ENCODE measurements at places on chromosomes 16 and 17.

GRCh38 chr16:85239871-85240270 is 127.6 kb upstream of the CIBAR2 start:
- no peak for DNase-seq

GRCh38 chr17:19376811-19377210 is 1.5 kb upstream of the MAPK7 start:
- DNase-seq = no peak

DNA sequence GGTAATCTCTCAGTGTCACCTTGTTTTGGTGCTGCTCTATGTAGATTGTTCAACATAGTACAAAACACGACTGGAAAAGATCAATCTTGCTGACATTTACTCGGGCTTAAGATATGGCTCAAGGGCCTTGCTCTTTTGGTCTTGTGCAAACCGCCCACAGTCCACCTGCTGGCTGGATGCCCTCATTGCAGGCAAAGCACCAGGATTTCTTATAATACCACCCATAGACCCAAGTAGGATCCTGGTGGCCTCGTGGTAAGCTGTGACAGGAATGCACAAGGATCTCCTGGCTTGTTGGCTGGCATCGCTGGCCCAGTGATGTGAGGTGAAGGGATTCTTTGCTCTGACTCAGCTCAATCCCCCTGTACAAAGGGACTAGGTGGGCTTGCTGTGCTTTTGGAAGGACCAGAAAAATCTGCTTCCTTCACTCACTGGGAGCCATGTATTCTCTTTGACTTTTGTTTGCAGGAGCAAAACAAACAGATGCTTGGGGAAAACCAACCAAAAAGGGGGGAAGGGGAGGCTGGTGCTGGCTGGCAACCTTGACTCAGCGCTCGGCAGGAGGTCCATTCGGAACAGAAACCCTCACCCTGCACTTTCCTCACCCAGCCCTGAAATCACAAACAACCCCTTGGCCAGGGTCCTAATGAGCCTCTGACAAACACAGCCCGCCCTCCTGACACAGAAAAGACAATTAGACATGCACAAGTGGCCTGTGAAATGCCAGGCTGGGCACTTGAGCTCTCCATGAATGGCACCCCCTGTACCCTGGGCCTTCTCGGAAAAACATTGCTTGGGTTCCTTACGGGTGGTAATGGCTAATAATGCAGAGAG is 36.6 kb upstream of the MED9 start:
- peak; percentile 67 for DNase-seq

- no peak for DNase-seq
Observed at GRCh38 chr16:54284319-54284930, 2.2 kb downstream of the IRX3 start.

GRCh38 chr17:28306954-28307401 is 12.0 kb upstream of the TMEM97 start:
- DNase-seq = no peak

GRCh38 chr16:48903039-48903438 is 293.1 kb upstream of the N4BP1 start:
- no peak for DNase-seq

- DNase-seq = no peak
Observed at GRCh38 chr17:29162082-29162908, 17.9 kb downstream of the MYO18A start.

- DNase-seq = no peak
Observed at GRCh38 chr17:72527789-72528188, 407.0 kb downstream of the SOX9 start.

DNA sequence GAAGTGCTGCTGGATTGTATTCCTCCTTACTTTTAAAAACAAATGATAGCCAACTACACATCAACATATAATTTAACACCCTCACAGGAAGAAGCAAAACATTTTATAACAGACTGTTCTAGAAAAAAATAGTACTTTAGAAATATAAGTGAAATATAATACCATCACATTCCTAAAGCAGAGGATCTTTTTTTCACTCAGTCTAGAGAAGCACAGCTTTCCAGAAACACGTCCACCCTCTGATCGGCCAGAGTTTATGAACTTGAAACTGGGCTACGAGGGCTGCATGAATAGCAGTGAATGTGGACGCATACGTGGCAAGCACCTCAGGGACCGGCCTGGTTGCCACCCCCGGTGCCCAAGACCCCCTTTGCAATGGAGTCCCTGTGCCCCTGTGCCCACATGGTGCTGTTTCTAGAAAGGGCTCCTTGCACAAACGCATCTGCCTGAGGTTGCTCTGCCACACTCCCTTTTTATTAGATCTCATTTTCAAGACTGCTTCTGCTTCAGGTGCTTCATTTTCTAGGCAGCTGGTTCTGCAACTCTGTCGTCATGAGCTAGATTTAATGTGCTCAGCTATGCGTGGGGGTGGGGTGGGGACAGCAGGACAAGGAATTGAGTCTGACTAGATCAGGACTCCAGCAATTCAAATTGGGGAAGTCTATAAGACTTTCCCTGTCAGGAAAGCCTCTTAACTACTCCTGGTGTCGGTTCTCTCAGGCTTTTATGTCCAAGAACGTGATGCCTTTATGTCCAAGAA is 29.1 kb upstream of the ERN1 start:
- no peak for DNase-seq

DNA sequence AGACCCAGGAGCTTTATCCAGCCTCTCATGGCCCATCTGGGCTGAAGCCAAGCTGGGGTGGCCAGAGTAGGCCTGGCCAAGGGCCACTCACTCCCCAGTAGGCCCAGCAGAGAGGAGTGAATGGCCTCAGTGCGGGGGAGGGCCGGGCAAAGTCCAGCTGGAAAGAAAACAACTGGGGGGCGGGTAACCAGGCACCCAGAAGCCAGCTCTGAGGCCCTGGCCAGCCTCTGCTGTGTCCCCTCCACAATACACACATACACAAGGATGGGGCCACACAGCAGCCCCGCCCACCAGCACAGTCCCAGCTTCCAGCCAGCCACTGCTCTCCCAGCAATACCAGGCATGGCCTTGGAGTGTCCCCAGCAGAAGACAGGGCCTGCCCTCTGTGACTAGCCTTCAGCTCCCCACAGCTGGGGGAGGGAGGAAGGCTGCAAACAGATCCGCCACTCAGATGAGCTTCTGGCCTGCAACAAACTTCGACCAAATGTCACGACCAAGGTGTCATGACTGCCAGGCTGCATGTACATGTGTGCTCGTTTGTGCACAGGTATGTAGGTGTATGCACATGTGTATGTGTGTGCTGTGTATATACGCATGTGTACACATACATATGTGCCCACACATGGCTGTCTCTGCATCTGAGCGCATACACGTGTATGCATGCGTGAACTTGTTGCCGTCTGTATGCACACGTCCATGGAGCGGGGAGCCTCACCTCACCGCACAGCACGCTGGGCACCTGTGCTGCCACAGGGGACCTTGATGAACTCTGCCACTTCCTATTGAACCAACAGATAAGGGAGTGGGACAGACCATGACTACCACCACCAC is 5.0 kb downstream of the CARHSP1 start:
- DNase-seq = no peak

DNA sequence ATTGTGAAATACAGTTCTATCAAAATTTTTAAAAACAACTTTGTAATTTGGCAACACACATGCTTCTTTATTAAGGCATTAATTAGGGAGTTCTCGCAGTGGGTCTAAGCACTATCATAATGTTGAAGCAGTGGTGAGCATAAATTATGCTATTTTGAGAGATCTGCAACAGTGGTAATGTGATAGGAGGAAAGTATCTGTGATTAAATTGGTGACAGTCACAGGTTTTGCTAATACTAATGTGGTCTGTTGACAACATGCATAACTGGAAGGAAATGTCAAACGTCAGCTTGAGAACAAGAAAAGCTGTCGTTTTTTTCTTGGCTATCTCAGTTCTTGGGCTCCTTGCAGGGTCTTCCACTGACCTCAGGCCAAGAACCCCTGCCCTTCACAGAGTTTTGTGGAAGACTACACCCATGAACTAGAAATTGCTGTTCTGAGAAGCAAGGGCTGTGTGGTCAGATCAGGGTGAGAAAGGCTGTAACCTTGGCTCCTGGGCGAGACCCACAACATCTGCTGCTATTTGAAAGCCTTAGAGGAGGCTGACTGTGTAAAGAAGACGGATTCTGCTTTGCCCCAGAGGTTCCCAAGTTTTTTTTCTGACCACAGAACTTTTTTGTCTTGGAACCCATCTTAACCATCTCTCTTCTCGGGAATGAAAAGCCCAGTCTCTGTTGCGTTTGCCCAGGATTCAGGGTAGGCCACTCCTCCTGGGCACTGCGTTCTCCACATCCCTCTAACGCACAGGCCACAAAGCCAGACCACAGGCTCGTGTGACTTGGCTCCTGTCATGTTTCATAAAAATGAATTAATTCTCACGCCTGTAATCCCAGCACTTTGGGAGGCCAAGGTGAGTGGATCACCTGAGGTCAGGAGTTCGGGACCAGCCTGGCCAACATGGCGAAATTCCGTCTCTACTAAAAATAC is 13.9 kb downstream of the ATP2A1 start:
- DNase-seq = no peak

DNA sequence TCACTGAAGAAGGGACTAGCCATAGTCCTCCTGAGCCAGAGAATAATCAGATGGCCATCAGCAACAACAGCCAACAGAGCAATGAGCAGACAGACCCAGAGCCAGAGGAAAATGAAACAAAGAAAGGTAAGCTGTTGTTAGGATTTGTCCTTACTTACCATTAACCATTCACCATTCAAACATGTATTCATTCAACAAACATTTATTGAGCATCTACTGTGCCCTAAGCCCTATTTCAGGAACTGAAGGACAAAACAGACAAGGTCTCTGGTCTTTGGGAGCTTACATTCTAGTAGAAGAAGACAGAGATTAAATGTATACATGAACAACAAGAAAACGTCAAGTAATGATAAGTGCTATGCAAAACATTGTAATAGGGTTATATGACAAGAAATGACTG is 19.3 kb downstream of the OGFOD1 start:
- DNase-seq = no peak

DNA sequence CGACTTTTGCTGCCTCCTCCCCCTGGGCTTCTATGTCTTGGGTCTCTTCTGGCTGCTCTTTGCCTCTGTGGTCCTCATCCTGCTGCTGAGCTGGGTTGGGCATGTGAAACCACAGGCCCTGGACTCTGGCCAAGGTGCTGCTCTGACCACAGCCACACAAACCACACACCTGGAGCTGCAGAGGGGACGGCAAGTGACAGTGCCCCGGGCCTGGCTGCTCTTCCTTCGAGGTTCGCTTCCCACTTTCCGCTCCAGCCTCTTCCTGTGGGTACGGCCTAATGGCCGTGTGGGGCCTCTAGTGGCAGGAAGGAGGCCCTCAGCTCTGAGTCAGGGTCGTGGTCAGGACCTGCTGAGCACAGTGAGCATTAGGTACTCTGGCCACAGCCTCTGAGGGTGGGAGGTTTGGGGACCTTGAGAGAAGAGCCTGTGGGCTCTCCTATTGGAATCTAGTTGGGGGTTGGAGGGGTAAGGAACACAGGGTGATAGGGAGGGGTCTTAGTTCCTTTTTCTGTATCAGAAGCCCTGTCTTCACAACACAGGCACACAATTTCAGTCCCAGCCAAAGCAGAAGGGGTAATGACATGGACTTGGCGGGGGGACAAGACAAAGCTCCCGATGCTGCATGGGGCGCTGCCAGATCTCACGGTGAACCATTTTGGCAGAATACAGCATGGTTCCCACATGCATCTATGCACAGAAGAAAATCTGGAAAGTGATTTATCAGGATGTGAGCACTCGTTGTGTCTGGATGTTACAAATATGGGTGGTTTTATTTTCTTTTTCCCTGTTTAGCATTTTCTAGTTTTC is 2.3 kb downstream of the GP1BA start:
- DNase-seq = no peak

DNA sequence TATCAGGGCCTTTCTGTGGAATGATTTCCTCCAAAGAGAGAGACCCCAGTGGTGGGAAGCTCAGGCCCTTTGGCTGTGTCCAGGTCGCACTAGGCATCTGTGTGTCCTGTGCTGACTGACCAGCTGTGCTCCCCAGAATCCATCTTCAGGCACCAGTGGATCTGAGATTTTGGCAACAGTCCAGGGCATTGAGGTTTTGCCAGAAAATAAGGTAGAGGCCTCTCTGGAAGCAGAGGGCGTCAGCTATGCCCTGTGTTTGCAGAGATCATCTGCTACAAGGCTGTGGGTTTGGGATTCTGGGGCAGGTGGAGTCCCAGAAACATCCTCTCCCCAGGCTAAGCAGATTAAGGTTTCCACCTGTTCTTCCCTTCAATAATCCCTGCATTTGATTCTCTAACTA is 57.5 kb upstream of the TOB1 start:
- no peak for DNase-seq

DNA sequence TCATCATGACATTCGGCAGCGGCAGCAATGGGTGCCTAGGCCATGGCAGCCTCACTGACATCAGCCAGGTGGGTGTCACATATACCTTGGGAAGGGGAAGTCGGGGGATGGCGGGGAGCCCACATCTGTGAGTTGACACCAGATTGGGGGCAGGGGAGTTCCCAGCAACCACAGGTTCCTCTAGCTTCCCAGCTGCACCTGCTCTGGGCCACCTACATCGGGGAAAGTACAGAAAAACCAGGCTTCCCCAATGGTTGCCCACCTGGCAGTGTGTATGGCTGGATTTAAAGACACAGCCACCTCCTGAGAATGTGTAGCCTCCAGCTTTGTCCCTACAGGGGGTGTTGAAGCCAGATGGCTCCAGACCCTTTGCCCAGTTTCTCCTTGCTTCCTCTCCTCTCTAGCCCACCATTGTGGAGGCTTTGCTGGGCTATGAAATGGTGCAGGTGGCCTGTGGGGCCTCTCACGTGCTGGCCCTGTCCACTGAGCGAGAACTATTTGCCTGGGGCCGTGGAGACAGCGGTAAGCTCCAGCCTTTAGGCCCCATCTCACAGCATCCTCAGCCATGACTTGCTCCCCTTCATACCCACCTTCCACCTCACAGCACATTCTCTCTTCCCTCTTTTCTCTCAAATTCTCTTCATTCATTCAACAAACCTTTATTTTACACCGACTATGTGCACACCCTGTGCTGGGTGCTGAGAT is 5.0 kb upstream of the TRAF4 start:
- no peak for DNase-seq

DNA sequence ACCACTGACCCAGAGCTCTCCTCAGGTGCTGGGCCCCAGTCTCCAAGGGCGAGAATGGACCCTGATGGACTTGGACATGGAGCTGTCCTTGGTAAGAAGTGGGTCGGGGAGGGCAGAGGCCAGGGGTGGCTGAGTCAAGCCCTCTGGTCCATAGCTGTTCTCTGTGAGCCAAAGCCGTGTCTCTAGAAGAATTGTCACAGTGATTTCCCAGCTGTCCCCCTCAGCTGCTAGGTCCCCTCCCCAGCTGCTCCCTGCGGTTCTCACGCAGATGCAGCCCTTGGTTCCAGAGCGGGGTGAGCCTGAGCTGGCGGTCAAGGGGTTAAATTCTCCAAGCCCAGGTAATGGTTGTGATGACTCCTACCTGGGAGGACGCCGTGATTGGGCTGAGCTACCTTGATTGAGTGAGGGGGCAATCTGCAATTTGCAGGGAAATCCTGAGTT is 1.3 kb upstream of the NOL3 start:
- DNase-seq = no peak

DNA sequence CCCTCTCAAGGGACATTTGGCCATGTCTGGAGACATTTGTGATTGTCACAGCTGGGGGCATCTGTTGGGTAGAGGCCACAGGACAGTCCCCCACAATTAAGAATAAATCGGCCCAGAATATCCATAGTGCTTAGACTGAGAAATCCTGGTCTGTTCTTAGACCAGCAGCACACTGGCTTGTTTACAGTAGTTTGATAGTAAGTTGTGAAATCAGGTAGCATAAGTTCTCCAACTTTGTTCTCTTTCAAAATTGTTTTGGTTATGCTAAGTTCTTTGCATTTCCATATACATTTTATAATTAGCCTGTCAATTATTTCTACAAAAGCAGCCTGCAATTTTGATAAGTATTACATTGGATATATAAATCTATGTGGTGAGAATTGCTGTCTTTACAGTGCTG is 6.8 kb downstream of the MGRN1 start:
- DNase-seq = no peak

Measured in stimulated activated CD4-positive, alpha-beta T cell treated with anti-CD3 and anti-CD28 coated beads, Interleukin-4, amount 100 ng/mL, for 48 hours (primary cell).